Transverse colon (tissue), 4 donors: ENCODE measurements at places on chromosomes 1 and 21. TPM values are rescaled to one million over a fixed set of nuclear protein-coding genes. Genes with fewer than 3 reads are reported as not detected.
A peak's percentile ranks its signal among the peaks of the same experiment; 100 is the strongest.

Gene DCDC2B
- total RNA-seq = not detected

GRCh38 chr1:150981177-150981804 is 801 bp upstream of the ANXA9 start:
- H3K4me1 ChIP-seq = peaks cover 33% of the 10 kb centered on the region
- no peak overlapping the region for H3K27ac ChIP-seq
- no peak overlapping the region for H3K4me3 ChIP-seq
- H3K36me3 ChIP-seq = no peaks in the 10 kb centered on the region

DNA sequence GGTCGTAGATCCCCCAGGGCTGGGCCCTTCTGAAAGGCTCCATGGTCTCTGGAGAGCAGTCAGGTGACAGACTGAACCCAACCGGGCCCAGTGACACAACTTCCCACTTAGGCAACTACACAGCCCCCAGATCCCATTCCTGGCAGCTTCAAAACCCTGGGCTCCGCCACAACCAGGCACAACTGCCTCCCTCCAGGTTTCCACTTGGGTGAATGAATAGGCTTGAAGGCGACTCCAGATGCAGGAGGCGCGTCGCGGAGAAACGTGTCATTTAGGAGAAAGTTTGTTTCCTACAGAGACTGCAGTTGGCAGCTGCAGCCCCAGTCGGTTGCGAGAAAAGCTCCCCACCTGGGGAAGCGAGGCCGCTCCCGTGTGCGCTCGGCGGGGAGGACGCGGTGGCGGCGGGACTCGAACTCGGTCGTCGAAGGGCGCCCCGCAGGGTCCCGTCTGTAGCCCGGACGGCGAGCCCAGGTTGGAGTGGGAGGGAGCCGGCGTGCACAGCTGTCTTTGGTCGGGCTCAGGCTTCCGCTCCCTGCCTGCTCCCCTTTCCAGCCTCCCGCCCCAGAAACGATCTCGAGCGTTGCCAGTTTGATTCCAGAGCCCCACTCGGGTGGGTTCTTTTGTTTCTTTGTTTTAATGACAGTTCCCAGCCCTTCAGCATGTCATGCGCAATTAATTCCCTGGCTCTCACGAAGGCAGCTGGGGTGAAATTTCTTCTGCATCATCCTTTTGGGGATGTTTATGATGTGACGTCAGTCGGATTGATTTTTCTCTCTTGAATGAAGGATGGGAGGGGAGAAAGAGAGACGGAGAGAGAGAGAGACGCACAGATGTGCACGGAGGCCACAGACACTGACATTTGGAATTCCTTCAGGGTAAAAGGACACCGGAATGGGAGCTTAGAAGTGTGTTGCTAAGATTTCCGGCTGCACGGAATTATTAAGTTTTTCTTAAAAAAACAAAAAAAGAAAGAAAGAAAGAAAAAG is 862 bp upstream of the SGIP1 start:
- H3K4me1 ChIP-seq = peaks cover 8% of the 10 kb centered on the region
- no peak for DNase-seq
- peak overlapping the region; percentile 8 for H3K4me3 ChIP-seq
- H3K27ac ChIP-seq = peak overlapping the region; percentile 72
- no peaks in the 10 kb centered on the region for H3K36me3 ChIP-seq

DNA sequence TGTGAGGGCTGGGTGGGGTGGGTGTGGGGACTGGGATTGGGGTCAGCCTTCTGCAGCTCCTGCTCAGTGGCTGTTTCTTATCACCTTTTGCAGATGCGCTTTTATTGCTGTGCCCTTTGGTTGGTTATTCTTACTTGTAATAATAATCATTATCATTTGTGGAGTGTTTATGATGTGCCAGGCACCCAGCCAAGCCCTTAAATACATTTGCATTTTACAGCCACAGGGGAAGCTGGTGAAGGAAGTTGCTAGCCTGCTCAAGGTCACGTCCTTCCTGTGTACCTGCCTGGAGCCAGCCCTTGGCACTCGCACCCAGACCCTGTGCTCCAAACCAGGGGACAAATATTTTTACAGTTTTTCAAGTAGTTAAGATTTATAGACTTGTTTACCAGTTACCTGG is 144.0 kb downstream of the PGBD5 start:
- H3K36me3 ChIP-seq = no peaks in the 10 kb centered on the region
- DNase-seq = peak; percentile 87
- H3K27me3 ChIP-seq = no peaks in the 10 kb centered on the region
- peak overlapping the region; percentile 67 for H3K27ac ChIP-seq
- H3K4me1 ChIP-seq = peaks cover 13% of the 10 kb centered on the region
- no peak overlapping the region for H3K4me3 ChIP-seq
